ENCODE measurements at places on chromosomes 3 and 15.
A peak's percentile ranks its signal among the peaks of the same experiment; 100 is the strongest.

GRCh38 chr3:170717410-170718402, 131.8 kb upstream of the SLC7A14 start:
- DNase-seq = no peak

GRCh38 chr3:177578488-177578887, 381.2 kb upstream of the TBL1XR1 start:
- DNase-seq = no peak

GRCh38 chr3:11529281-11529680, 114.4 kb downstream of the VGLL4 start:
- no peak for DNase-seq

- DNase-seq = no peak
Observed at GRCh38 chr3:111750278-111750884, 108.7 kb upstream of the PHLDB2 start.

DNA sequence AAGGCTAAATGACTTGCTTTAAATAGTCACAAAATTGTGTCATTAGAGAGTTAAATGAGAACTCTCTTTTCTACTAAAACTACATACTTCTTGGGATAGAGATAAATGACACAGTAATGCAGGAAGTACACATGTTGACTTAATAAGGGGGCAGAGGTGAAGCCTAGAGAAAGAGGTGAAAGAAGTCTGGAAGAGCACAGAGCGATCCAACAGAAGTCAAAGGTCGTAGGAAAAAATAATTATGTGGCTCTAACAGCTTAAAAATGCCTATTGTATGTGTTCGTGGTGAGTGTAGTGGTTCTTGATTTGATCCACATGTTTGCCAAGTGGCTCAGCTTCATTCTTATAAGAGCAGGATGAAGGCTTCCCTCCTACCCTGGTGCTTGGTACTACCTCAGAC, 61.7 kb downstream of the TMEM212 start:
- DNase-seq = no peak

DNA sequence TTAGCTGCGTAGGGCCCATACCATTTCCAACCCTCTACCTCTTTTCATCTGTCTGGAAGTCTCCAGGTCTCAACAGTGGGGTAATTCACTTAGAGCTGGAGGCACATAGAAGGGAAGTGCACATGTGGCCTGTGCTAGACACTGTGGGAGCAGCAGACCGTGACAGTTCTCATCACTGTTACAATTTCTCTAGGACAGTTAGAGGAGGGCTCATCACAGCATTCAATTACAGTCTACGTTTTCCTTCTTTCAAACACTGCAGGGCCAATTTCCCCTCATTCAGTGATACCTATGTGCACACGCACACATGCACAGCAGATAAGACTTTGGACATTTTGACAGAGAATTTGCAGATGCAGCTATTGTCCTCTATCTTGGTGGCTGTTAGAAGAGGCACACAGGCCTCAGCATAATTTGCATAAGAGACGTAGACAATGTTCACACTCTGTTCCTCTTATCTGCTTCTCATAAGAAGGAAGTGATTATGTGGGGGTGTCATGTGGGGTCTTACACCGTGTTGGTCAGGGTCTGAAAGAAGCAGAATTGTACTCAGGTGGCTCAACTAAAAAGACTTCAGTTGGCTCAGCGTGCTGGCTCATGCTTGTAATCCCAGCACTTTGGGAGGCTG, 12.6 kb upstream of the HRG start:
- DNase-seq = no peak

- no peak for DNase-seq
Observed at GRCh38 chr15:71302861-71303410, 187.7 kb downstream of the THSD4 start.

DNA sequence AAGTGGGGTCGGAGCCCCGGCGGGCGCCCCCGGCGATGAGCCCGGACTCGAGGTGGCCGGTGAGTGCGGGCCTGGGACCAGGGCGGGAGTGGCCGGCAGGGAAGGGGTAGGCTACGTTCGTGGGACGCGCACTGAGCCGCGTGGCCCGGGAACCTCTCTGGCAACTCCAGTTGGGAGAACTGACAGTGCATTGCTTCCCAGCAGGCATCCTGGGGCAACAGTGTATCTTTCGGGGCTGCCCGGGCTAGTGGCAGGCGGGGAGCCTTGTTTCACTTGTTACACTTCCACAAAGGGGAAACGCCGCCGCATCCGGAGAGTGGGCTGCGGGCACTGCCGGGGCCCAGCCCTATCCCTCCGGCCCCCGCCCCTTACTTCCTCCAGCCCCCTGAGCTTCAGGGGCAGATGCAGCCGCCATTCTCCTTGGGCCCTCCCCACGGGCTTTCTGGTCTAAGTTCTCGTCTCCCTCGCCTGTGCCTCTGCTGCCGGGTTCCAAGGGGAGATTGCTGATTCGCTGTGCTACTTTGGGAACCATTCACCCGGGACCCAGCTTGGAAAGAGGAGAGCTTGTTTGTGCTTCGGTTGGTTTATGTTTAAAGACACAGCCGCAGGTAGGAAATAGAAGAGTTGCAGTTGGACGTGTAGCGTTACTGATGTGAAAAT, 675 bp downstream of the BRPF1 start:
- DNase-seq = no peak

GRCh38 chr3:31729573-31729972, 196.8 kb downstream of the STT3B start:
- no peak for DNase-seq

- DNase-seq = no peak
Observed at GRCh38 chr3:42535981-42536784, 33.7 kb downstream of the VIPR1 start.

DNA sequence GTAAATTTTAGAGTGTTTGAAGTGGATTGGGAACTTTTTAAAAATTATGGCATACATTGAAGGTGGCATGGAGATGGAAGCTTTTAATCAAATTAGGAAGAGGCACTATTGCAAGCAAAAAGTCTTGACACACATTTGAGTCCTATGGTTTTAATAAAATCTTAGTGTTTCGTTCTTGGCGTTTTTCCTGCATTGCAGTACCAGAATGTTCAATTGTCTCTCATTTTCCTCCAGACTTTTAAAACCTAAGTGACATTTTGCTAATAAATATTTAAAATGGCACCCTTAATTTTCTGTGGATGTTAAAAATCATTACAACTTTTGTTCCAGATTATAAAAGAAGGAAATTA, 2.2 kb downstream of the TGFBR2 start:
- DNase-seq = no peak

DNA sequence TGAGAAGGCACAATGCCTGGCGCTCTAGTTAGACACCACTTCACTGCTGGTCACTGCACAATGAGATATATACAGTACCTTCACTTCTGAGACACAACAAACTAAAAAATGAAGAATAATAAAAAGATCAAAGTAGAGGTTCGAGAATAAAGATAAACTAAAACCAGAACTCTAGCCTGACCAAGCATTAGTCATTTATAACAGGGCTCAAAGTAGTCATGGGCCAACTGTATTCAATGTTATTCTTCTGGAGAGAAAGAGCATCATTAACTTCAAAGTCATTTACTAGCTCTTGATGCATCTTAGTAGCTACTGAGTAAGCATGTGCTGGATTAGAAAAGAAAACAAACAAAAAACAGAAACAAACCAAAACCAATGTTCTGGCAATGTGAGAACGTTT, 145.2 kb downstream of the SSR3 start:
- DNase-seq = no peak

DNA sequence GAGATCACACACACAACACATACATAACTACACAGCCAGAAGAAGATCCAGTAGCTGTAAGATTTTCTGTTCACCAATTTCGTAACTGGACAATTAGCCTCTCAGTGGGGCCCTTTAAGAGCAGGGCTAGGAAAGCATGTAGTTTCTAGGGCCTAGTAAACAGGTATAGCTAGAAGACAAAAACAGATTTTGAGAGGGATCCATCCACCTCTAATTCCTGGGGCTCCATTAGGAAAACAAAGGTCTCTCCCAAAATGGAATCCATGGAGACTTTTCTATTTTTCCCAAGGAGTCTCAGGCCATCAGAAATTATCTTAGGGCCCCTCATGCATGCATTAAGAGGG, 10.5 kb downstream of the KIF15 start:
- DNase-seq = no peak

GRCh38 chr15:72175186-72176044, 22.2 kb downstream of the GRAMD2A start:
- DNase-seq = no peak

- DNase-seq = no peak
Observed at GRCh38 chr15:73176598-73176997, 124.3 kb downstream of the NEO1 start.

GRCh38 chr15:92886815-92887214, 13.3 kb upstream of the CHD2 start:
- DNase-seq = no peak

DNA sequence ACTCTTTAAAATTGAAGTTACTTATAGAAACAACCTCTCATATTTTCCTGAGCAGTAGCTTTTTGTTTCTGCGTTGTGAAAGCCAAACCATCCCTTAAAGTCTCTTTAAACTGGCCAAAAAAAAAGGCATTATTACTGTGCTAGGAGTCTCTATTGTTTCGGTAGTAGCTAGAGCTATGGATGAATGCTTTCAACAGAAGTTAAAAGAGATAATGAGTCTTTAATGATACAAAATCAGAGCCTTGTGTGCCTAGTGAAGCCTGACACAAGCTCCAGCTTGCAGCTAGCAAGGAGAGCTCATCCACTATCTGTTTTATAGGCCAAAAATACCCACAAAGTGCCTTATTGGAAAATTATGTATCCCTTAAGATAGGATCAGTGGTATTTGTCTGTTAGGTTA, 360.4 kb upstream of the CDIN1 start:
- no peak for DNase-seq

DNA sequence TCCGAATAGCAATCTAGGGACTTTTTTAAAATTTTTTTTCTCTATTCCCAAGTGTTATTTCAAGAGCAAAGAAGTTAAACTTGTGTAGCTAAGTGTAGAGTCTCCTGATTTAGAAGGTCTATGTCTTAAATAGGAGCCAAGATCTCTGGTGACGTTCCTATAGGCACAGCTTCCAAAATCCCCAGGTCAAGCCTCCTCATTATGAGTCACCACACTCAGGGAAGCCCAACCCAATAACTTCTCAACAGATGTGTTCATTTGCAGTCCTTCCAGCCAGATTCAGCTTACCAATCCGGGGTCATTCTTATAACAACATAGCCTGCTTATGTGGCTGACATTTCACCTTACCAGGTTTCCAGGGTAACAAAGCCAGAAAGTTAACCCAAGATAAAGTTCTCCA, 270.3 kb downstream of the IL5RA start:
- DNase-seq = peak; percentile 32

Data from hindlimb muscle (tissue), 1 donor.